ENCODE measurements at places on chromosomes 1 and 21.

- no peak for DNase-seq
Measured at GRCh38 chr1:206633708-206634121, 1.6 kb upstream of the DYRK3 start.

- DNase-seq: no peak
Measured at GRCh38 chr1:208235982-208236761, 8.0 kb downstream of the PLXNA2 start.

DNA sequence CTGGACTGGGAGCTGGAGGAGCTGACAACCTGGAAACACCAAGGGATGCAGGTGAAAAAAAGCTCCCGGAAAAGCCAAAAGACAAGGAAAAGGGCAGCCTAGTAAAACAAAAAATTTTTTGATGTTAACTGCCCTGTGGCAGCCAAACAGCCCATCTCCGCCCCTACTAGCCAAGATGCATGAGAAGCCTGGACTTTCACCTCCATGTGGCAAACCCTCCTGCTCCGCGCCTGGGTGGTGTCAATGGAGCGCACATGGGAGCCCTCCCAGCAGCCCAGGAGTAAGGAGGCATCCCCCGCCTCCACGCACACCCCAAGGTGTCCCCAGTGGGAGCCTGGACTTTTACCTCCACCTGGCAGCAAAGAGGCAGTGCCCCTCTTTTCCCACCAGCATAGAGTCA, 30.5 kb downstream of the LEMD1 start:
- no peak for DNase-seq

DNA sequence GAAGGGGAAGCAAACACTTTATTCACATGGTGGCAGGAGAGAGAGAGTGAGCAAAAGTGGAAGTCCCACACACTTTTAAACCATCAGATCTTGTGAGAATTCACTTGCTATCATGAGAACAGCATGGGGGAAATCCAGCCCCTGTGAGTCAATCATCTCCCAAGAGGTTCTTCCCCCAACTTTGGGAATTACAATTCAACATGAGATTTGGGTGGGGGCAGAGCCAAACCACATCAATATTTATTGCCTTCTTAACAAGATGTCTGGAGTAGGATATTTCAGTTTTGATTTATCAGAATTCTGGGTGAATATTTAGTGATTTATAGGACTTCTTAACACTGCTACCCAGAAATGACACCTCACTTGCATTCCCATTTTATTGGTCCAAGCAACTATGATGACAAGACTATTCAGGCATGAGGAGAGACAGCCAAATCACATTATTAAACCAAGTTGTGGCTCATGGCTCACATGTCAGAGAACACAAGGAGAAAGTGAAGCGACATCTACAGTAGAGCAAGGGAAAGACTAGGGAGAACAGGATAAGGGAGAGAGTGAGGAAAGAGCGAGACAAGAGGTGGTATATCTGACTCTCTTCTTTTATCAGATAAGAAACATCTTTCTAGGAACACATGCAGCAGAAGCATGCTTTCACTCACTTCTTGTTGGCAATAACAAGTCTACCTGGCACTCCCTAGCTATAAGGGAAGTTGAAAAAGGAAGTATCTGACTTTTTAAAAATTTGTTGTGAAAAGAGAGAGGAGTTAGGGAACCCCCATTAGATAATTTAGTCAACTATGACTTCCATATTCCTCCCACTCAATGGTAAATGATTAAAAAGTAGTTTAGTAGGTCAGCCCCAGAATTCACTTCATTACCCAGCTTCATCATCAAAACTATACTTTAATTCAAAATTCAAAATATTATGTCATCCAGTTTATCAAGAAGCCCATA, 36.6 kb upstream of the PTPRC start:
- DNase-seq: no peak

DNA sequence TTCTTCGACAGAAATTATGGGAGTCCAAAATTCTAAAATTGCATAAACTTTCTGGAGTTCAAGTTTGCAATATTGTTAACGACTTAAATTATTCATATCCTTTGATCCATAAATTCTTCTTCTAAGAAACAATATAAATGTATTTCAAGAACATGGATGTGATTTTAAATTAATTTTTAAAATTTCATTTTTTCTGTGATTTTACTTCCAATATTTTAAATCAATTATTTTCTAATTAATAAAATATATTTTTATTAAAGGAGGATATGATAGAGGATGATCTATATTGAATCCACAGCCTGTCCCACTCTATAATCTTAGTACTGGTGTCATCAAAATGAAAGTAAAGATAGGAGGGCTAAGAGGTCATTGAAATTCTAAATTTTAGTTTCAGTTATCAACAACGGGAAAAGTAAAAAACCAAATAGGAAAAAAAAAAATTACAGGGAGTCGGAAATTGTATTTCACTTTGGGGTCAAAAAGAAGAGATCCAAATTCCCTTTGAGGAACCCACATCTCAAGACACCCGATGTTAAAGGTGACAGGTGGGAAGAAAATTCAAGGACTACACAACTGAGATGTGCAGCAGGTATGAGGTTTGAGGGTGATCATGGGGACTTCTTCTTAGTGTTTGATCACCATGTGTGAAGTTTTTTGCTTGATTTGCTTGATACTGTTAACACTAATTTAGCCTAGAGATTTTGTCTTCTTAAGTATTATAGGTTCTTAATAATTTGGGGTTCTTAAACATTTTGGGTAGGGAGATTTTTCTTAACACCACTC, 154.8 kb upstream of the RGS18 start:
- DNase-seq: no peak

- no peak for DNase-seq
Measured at GRCh38 chr1:183817576-183818288, 12.8 kb downstream of the RGL1 start.

Data from NCI-H187 treated with DMSO at 0.1 percent for 48 hours (cell line).